ENCODE measurements at places on chromosomes 1 and 21. TPM values are rescaled to one million over a fixed set of nuclear protein-coding genes. Genes with fewer than 3 reads are reported as not detected.

The SLC5A9 gene
- 1.1 TPM for total RNA-seq

The MMEL1 gene
- total RNA-seq: not detected

The CD1E gene
- not detected for total RNA-seq

The MROH7 gene
- 3.3 TPM for total RNA-seq

The SRGAP2 gene
- total RNA-seq: 218 TPM

The AXDND1 gene
- not detected for total RNA-seq

The DNASE2B gene
- not detected for total RNA-seq

The PDE9A gene
- 20.7 TPM for total RNA-seq

The MPL gene
- total RNA-seq: 6.2 TPM

The CFAP74 gene
- not detected for total RNA-seq

The SMG5 gene
- total RNA-seq: 75.2 TPM

The CLDN17 gene
- total RNA-seq: not detected

The NBL1 gene
- total RNA-seq: 38.1 TPM

The TRIM62 gene
- total RNA-seq: 10.8 TPM
